ENCODE measurements at places on chromosomes 1 and 21.
A peak's percentile ranks its signal among the peaks of the same experiment; 100 is the strongest.

DNA sequence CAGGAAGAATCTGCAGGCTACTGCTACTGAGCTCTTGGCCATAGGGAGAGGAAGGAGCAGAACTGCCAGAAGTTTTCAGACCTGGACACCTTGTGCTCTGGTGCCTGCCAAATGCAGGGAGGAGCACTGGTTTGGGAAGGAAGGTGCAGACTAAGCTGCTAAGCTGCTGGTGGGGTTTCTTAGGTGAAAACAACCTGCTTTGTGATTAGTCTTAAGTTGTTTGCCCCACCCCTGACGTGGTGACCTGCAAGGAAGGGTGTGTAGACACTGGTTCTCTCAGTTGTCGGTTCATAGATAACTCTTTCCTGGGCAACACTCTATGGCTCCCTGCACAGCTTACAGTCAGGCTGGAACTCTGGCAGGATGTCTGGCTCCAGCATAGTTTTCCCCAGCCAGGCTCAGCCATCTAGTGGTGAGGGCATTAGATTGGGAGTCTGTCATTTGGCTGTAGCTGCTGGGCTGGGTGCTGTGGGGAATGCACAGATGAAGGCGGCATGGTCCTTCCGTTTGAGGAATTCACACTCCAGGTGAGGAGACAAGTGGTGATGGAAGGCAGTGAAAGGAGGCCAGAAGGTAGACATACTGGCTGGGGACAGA, 10.3 kb upstream of the S100A10 start:
- DNase-seq = no peak

DNA sequence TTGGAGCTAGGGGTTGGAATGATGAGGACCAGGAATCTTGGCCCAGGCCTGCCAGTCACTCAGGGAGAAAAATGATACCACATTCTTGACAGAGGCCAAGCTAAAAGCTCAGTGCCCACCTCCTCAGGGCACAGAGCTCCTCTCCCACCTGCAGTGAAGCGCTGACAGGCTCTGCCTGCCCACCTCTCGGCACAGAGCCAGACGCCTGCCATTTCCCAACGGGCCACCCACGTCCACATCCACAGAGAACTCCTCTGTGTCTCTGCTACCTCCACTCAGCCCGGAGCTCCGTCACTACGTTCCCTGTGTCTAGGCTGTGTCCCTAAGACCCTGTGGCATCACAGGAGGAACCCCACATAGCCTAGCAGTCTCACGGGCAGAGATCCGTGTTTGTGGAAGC, 60.8 kb downstream of the MRPL37 start:
- DNase-seq = no peak

- no peak for DNase-seq
Observed at GRCh38 chr1:234295068-234295467, 78.2 kb upstream of the COA6 start.

DNA sequence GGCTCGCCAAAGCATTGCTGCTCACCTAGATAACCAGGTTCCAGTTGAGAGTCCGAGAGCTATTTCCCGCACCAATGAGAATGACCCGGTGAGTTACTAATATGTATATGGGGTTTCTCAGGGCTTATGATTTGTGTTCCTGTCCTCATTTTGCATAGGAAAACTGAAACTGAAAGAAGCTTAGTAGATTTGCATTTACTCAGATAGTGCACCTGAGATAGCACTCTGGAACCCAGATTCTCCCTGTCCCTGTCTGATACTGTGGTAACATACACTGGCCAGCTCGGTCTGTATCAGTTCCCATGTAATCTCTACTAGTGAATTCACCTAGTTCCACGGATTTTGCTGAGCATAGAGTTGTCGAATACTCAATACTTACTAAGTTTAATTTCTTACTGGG, 28.1 kb downstream of the DAP3 start:
- no peak for DNase-seq

DNA sequence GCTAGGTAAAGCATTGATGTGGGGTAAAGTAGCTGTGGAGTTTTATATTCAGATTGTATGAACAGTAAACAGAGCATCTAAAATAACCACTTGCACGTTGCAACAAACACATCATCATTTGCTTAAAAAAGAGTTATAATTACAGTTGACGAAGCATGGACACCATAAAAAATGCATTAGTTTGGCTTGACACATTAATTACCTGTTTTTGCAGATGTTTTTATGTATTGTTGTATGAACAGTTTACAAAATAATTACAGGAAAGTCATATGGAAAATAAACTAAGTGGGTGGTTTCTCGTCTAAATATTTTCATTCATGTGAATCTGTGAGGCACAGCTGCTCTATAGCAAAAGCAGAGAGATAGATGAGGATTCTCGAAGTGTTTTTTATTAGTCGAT, 108.3 kb downstream of the RPS6KC1 start:
- DNase-seq = no peak

DNA sequence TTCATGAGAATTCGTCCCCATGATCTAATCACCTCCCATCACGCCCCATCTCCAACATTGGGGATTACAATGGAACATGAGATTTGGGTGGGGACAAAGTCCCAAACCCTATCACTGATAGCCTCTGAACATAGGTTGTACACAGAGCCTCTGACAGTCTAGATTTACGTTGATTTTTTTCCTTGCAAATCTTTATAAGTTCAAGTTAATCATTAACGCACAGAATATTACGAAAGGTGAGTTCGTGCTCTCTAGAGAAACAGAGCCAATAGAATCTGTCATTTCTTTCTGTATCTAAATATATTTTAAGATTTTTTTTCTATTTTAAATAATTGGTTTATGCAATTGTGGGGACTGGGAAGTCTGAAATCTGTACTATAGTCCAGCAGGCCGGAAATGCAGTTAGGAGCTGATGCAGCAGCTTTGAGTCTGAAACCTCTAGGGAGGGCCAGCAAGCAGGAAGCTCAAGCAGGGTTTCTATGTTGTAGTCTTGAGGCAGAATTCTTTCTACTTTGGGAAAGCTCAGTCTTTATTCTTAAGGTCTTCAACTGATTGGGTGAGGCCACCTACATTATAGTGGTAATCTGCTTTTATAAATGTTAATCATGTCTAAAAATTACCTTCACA, 61.0 kb downstream of the SELENOF start:
- DNase-seq = no peak

DNA sequence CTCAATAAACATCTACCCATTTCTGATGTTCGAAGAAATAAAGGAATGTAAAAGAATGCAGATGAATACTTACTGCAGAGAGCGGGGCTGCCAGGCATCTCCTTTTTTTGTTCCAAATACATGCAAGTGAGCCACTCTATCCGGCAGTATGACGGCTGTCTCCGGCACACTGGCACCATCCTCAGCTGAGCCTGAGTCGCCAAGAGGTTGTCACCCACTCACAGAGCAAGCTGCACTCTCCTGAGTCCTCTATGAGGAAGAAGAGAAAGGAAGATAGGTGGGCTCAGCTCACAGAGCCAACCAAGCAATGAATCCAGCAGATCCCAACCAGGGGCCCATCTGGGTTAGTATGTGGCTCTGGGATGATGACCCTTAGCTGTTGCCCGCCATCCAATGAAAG, 65.3 kb downstream of the CD46 start:
- no peak for DNase-seq

- DNase-seq = no peak
Observed at GRCh38 chr1:111448482-111448917, 556 bp downstream of the WDR77 start.

- DNase-seq = peak; percentile 26
Observed at GRCh38 chr1:97906567-97907241, 14.1 kb downstream of the DPYD start.

DNA sequence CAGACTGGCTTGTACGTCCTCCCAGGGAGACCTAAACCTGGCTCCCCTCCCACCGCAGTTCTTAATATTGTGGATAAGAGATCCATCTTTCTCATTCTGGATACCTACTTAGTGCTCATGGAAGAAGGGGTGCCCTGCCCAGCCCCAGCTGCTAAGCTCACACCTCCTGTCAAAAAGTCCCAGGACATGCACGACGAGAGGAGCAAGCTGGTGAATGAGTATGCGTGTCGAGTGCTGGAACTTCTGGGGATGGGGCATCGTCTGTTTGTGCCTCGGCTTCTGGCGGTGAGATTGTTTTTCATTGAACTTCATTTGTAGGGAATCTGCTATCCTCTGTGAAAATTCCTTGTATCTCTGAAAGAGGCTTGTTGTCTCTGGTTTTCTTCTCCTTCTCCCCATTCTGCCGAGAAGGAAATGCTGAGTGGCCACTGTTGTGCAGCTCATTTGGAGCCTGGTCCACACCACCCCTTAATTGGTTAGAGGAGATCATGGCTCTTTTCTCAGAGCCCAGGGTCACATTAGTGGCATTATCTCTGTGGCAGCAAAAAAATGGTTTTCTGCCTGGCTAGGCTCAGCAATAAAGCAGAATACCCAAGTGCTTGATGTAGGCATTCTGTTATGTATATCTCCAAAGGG, 199.4 kb upstream of the CACYBP start:
- no peak for DNase-seq

- DNase-seq = no peak
Observed at GRCh38 chr1:18304151-18304869, 176.4 kb upstream of the KLHDC7A start.

- DNase-seq = no peak
Observed at GRCh38 chr1:95393434-95393833, 159.4 kb downstream of the RWDD3 start.

GRCh38 chr1:232468249-232468648, 161.7 kb downstream of the SIPA1L2 start:
- no peak for DNase-seq

DNA sequence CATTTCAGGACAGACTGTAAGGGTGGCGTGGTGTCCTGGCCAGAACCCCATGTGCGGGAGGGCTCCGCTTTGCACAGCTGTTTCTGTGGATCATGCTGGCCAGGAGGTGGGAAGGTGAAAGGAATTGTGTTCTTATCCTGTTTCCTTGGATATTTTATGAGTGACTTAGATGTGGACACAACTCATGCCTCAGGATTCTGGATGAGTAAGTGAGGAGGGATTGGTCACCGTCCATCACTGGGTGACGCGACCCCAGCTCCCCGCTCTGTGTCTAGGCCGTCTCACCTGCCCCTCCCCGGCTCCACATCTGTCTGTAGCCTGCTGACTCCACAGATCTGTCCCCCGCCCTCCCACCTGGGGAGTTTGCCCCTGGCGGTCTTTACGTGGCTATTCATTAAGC, 48.8 kb downstream of the PIK3CD start:
- no peak for DNase-seq

GRCh38 chr1:210288116-210288515, 40.6 kb upstream of the HHAT start:
- no peak for DNase-seq

DNA sequence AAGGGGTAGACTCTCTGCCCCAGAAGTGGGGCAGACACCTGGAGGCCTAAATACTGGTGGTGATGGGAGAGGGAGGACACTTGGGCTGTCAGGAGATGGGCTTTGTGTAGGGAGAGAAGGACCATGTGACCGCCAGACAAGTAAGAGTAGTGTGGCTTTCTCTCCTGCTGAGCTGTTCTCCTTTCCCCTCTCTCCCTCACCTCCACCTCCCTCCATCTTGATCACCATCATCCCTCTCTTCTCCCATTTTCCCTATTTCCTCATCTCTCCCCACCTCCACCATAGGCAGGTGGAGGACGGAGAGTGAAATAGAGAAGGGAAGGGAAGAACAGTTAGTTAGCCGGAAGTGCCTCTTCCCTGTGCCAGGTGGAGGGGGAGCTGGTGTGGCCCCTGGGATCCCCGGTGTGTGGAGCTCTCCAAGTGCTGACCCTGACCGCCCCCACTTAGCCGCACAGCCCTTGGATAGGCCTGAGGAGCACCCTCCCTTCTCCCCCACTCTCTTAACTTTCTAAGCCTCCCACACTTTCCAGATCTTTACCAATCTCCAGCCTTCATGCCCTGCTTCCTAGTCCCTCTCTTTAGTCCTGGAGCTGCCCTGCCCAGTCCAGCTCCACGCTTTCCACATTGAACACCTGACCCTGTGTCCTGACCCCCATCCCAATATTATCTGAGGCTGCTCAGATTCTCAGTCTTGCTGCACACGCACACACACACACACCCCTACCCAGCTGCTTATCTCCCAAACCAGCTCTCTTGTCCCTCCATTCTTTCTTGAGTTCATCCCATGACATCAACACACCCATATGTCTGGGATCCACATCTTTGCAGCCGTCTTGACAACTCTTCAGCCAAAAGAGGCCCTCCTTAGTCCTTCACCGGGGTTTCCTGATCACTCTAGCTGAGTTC, 1.5 kb downstream of the CELF3 start:
- DNase-seq = no peak

- DNase-seq = no peak
Observed at GRCh38 chr1:7455796-7456721, 315.0 kb upstream of the VAMP3 start.

DNA sequence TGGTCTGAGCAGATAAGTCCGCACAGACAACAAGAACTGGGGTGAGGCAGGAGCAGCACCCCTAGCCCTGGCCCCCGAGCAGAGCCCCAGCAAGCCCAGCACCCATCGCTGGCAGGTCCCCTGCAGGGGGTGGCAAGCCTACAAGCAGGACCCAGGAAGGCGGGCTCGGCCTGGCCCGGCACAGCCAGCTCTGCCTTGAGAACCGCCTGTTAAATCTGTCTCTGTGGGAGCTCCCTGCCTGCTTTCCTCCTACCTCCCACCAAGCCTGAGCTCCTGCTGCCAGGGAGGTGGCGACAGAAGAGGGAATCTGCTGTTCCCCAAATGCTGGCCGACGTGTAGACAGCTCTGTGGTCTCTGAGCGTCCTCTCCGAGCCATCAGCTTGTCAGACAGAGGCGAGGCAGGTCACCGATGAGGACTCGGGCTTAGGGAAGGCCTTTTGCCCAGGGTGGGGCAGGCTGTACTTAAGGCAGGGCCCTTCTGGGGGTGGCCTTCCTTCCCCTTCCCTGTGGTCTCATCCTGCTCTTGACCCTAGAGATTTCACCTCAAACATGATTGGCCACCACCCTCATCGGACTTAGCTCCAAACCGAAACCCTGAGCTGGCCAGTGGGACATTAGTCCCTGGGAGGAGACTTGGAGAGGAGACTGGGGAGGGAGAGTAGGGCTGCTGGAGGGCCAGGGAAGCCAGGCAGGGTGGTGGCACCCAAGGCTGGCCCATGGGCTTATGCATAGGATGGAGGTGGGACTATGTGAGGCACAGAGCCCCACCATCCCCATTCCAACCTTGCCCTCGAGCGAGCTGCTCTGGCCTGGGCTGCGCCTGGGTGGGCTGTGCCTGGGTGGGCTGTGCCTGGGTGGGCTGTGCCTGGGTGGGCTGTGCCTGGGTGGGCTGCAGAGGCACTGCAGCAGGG, 7.7 kb downstream of the SELENON start:
- DNase-seq = no peak

- no peak for DNase-seq
Observed at GRCh38 chr1:73366734-73367413, 831.1 kb downstream of the LRRIQ3 start.

GRCh38 chr1:67711855-67712212, 26.8 kb downstream of the GADD45A start:
- no peak for DNase-seq

Measured in HFF-Myc (cell line).